ENCODE measurements at places on chromosomes 4 and X. TPM values are rescaled to one million over a fixed set of nuclear protein-coding genes. Genes with fewer than 3 reads are reported as not detected.

PRDM5 gene
- total RNA-seq = 14.6 TPM

GRCh38 chr4:186723292-186724057 lies at the start of gene FAT1:
FAT1 (minus strand) TSS chr4:186723856; CDS start chr4:186709827, 14,029 bp downstream.
- no peak for DNase-seq

- no peak for DNase-seq
These were observed 75.2 kb upstream of the PLAC8 start for GRCh38 chr4:83189631-83190136.

GRCh38 chr4:84574069-84574720 lies 8.7 kb upstream of the CDS1 start:
- DNase-seq = no peak

- no peak for DNase-seq
These were observed 20.3 kb upstream of the PAPSS1 start for GRCh38 chr4:107740381-107740780.

PHKA2 gene
- 16.5 TPM for total RNA-seq

GRCh38 chrX:110282922-110283321 lies 35.0 kb downstream of the AMMECR1 start:
- no peak for DNase-seq

GRCh38 chrX:11364835-11365234 lies 71.6 kb downstream of the AMELX start:
- DNase-seq = no peak

GRCh38 chrX:2828344-2828958 lies at the start of gene GYG2:
GYG2 (plus strand) TSS chrX:2828930; CDS start chrX:2830189, 1,259 bp downstream.
- no peak for DNase-seq

DNA sequence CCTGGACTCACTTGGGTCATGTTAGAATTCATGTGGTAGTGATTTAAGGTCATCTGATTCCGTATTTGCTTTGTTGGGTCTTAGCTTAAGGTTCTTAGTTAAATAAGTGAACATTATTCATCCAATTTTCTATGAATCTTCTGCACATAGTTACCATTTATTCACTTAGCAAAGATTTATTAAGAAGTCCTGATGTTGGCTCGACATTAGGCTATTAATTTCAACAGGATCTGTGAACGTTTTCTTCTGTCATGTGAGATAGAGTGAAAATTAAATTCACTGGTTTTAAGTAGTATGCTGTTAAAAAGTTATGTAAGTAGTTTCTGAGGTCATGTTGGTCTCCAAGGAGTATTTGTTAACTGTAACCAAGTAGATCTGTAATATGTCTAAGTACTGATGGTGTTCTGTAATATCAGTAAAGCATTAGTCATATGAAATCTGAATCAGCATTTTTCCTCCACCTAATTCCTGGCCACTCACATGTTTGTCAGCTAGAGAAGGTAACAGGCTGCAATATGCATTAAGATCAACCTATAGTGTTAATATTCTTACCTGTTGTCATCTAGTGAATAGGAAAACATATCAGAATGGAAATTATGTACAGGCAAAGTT lies 155.6 kb downstream of the PCDH7 start:
- no peak for DNase-seq

ESX1 gene
- not detected for total RNA-seq

DNA sequence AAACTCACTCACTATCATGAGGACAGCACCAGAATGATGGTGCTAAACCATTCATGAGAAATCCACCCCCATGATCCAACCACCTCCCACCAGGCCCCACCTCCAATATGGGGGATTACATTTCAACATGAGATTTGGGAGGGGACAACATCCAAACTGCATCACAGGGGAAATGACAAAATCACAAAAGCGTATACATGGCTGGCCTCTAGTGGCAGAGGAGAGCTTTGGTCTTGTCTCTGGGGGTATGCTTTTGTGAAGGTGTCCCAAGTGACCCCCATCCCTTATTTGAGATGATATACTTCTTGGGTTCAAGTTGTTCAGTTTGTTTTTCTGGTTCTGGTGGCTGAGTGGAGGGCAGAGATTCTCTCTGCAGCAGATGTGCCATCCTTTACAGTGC lies 8.5 kb upstream of the SETD7 start:
- DNase-seq = no peak

- no peak for DNase-seq
These were observed 241.2 kb downstream of the ANK2 start for GRCh38 chr4:113290666-113291065.

UGT8 gene
- total RNA-seq = not detected

- no peak for DNase-seq
These were observed 2073.8 kb upstream of the TENM3 start for GRCh38 chr4:180169394-180169793.

CENPVL2 gene
- not detected for total RNA-seq

- no peak for DNase-seq
These were observed 255.9 kb downstream of the SPRY1 start for GRCh38 chr4:123652476-123652875.

- no peak for DNase-seq
These were observed 210.9 kb upstream of the NHS start for GRCh38 chrX:17164079-17164478.

VCX3B gene
- not detected for total RNA-seq

DNA sequence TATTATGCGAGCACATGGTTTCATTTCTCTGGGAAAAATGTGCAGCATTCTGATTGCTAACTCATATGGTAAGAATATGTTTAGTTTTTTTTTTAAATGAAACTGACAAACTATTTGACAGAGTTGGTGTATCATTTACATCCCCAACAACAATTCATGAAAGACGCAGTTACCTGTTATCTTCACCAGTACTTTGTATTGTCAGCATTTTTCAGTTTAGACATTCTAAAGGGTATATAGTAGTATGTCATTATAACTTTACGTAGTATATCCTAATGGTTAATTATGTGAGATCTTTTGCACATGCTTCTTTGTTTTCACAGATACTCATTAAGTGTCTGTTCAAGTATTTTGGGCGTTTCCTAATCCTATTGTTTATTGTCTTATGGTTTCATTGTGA lies 891.1 kb upstream of the AGA start:
- DNase-seq = no peak

GRCh38 chr4:157838366-157838765 lies 334.5 kb downstream of the GASK1B start:
- DNase-seq = no peak

RAB9B gene
- total RNA-seq = 3.3 TPM

DNA sequence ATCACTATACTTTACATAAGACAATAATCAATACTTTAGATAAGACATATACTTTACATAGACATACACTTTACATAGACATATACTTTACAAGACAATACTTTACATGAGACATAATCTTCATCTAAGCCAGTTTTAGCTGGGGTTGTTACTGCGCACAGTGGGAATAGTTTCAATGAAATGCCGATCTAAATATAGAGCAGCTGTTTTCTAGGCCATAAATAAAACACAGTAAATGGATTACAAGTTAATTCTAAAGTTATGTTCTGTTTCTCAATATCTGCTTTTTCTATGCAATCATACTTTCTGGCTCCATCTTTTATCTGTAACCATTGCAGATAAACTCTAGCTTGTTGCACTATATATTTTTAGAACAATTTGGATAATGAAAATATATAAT lies 1470.6 kb upstream of the PABPC4L start:
- no peak for DNase-seq

DNA sequence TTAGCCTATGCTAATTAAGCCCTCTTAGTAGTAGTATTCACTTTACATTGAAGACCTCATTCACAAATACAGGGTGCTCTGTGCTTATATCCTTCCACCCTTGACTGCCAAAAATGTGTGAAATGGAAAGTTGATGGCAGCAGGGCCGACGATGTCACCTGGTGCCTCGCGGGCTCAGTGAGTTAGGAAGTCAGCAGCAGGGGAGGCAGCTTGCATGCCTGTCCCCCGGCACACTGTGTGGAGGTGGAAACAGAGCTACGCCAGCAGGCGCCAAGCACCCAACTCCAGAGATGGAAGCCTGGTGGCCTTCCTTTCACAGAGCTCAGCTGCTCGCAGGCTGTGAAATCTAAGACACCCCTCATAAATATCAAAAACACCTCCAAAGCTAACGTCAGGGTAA lies 8.4 kb downstream of the MSL3 start:
- no peak for DNase-seq

DNA sequence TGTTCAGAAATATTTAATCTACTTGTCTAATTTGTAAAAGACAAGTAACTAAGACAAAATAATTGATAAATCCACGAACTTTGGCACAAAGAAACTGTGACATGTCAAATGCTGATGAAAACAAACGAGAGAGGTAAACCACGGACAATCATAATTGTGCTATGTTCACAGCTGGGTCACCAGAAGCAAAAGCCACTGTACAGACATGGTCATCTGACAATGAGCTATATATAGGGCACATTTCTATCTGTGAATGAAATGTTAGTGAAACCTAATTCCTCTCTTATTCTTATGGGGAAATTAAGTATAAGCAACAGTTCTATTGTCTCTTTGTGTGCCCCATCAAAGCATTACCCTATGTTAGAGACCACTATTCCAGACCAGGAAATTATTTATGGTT lies 444.0 kb upstream of the TRAM1L1 start:
- DNase-seq = no peak

DNA sequence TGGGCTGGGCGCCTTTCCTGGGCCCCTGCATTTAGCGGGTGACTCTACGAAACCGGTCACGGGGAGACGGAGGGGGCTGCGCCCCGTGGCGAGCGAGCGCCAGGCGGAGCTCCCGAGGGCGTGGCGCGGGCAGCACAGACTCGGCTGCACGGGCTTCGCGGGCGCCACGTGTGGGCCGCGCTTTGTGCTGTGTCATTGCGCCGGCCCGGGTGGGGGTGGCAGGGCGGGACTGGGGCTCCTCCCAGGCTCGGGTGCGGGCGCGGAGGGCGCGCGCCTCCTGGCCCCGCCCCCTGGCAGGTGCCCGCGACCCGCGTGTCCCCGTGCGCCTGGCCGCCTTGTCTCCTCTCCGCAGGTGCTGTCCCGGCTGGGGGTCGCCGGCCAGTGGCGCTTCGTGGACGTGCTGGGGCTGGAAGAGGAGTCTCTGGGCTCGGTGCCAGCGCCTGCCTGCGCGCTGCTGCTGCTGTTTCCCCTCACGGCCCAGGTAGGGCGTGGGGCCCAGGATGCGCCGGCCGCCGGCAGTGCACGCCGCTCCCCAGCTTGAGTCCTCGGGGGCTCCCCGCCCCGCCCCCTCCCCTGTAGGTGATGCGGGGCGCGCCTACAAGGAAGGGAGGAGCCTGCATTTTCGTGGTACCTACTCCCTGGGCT lies 651 bp downstream of the UCHL1 start:
- DNase-seq = peak; percentile 55

DNA sequence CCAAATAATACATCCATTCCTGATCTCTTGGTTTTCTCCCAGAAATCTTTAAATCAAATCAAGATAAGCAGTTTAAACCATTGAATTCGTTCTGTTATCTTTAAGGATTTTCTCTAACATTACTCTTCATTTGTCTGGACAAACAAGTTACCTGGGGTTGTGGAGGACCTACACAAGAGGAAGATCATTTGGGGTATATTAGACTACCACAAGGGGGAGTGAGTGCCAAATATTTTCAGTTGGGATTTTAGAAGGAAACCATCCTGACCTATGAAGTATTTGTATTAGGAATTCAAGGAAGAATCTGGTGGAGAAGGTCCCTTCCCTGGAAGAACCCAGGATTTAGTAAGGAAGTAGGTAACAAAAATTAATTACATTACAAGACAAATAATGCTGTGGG lies 12.0 kb upstream of the DCHS2 start:
- peak; percentile 18 for DNase-seq

- DNase-seq = no peak
These were observed 111.7 kb downstream of the AMER1 start for GRCh38 chrX:64093761-64094160.
